Fibroblast of skin of right biceps (primary cell): ENCODE measurements at places on chromosomes 1 and 21.

DNA sequence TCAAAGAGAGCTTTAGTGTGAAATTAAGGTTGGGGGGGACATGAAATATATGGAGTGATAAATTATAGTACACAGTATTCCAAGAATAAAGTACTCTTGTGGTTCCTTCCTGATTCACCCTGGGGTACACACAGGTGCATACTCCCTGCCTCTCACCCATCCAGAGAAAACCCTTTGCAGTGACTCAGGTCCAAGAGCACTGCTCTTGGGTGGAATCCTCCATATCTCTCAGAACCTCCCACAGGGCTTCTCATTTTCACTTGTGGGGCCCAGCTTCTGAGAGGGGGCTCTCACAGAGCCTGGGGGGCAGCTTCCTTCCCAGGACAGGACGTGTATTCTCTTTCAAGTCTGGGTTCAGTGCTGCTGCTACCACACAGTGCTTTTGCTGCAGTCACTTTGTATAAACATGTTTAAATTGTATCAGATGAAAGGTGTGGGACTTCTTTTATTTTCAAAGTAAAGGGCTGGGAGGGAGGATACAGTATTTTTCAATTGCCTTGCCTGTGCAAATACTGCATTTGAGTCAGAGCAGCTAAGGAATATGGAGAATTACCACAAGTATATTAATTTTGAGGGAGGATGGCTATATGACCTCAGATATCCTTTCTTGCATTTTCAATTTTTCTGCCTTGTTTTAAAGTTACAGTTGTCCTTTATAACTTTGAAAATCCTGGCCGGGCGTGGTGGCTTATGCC is 24.9 kb upstream of the BMP8A start:
- DNase-seq = no peak

- DNase-seq = no peak
These were observed 100.0 kb upstream of the SLC25A33 start for GRCh38 chr1:9439074-9439761.

DNA sequence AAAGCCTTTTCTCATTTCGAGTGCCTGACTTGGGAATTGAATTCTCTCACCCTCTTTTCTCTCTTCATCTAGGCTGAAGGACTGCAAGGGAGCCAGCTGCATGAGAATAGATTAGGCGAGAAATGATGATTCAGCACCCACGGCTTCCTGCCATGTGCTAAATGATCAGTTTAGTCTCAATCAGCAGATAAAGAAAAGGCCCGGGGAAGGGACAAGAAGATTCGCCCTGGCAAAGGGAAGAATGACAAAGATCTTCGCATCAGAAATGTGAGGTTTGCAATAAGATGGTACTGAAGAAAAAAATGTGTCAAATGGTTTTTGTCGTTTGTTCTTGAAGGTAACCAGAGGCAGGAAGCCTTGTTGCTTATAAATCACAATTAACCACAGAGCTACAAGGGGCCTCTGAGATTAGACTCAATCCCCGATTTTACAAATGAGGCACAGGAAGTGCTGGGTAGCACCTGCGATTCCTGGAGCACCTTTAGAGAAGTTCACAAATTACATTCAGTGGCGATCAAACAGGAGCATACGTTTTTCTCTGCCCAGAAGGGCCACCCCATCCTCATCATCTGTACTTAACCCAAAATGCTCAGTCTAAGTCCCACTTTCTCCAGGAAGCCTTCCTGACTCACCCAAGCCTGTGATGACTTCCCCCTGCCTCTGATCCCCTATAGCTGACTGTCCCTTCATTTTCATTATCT is 183.4 kb downstream of the ZNF281 start:
- peak; percentile 59 for DNase-seq

DNA sequence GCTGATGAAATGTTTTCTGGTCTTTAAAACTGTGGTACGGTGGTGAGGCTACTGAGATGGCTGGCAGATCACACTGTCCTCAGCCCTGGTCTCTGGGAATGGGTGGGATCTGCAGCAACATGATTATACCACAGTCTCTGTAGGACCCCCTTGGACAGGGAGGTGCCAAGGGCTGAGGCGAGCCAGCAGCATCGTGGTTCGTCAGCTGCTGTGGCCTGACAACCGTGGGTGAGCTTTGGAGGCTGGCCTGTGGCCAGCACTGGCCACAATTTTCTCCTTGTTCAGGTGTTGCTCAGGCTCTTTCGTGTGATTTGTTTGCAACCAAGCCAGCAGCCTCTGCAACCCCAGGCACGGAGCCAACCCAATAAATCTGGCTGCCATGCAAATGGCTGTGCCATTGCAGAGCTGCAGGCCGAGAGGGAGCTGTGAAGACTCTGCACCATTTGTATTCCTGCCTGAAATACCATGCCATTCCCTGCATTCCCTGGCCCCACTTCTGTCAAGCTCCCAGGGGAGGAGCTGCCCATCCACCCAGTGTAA is 70.9 kb downstream of the PCP4 start:
- DNase-seq = no peak

GRCh38 chr1:196144588-196144987 is 463.7 kb downstream of the KCNT2 start:
- no peak for DNase-seq

GRCh38 chr1:178933105-178933561 is 62.3 kb upstream of the ANGPTL1 start:
- no peak for DNase-seq

DNA sequence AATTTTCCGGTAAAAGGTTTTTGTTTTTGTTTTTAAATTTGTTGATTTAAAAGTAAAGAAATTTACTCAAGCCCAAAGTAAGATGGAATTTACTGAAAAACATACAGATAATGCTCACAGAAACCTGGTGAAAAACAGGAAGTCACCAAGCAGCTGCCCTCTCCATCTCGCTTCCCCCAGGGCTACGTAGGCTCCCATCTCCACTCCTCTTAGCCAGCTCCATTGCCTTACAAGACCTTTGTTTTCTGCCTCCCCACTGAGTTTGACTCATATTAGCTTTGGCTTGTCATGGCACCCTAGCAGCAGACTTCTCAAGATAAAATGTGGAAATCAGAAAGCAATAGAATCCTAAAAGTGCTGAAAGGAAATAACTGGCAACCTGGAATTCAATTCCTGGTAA is 57.9 kb downstream of the PHTF1 start:
- no peak for DNase-seq

GRCh38 chr1:85447006-85447943 is 17.7 kb downstream of the DDAH1 start:
- DNase-seq = peak; percentile 38

GRCh38 chr1:188904201-188904600 is 1573.5 kb downstream of the BRINP3 start:
- no peak for DNase-seq

DNA sequence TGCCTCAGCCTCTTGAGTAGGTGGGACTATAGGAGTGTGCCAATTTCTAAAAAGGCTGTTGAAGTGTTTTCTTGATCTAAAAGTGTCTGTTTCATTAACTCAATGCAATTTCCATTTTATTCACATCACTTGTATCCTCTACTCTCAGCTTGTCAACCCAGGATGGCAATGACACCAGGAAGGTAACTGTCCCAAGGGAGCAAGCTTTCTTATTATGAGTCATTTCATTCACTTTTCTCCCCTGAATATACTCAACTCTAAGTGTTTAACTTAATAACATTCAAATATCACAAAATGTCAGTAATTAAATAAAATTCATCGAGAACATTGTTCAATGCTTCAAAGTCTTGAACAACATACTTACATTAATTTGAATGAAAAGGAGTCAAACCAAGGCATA is 22.9 kb upstream of the GFI1 start:
- DNase-seq = no peak

DNA sequence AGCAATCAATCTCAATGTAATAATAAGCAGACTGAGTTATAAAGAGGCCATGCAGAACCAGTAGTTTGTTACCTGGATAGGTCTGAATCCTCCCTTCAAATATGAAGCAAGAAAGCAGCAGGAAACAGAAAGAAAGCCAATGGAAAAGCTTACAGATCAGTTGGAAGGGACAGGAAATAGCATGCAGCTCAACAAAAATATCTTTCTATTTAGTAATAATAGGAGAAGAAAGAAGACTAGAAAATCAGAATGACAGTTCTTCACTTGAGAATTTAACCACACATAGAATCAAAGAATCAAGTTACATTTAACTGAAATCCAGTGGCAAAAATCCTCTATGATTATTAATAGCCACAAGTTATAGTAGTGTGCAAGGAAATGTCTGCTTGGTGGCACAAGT is 194.4 kb downstream of the EIF4G3 start:
- peak; percentile 49 for DNase-seq

- no peak for DNase-seq
These were observed 45.0 kb downstream of the NPHP4 start for GRCh38 chr1:5947071-5947821.

GRCh38 chr1:235996048-235996785 is 68.7 kb downstream of the NID1 start:
- no peak for DNase-seq

- peak; percentile 63 for DNase-seq
These were observed 917 bp downstream of the MEX3A start for GRCh38 chr1:156081180-156081916.

DNA sequence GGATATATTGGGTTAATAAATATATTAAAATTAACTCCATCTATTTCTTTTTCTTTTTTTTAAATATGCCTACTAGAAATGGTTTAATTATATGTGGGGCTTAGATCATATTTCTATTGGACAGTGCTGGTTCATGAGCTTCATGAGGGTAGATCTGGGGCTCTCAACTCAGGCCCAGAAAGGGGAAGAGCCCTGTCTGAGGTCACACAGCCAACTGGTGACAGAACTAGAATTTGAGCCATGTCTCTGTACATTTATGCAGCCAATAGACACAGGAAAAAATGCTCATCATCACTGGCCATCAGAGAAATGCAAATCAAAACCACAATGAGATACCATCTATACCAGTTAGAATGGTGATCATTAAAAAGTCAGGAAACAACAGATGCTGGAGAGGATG is 5.1 kb upstream of the EPHB2 start:
- DNase-seq = no peak

DNA sequence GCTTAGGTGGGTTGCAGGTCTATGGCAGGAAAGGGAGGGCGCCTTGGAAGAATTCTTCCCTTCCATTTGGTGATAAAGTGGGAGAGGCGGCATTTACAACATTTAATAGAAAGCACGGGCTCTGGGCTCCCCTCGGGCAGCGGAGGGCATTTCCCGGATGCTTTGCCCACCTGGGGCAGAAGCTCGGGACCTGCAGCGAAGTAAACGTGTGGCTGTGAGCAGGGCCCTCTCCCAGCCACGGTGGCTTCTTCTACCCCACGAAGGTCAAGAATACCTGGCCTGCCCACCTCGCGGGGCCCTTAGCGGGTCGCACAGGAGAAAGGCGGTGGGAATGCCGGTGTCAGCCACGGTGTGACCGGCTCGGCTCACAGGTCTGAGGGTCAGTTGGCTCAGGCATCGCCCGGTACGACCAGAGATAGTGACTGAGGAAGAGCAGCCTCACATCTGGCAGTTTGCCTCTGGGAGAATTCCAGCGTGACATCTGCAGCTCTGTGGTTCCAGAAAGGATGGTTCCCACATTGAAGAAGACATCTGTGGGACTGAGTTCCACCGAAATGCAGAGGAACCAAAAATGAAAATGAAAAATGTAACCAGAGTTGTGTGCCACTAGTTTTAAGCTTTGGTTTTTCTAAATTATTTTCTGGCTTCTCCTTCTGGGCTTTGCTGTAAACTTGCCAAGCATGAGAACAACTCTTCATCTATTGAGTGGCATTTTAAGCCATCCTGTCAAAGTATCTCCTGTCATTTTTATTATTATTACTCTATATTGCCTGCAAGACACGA is 720 bp upstream of the F3 start:
- peak; percentile 75 for DNase-seq

DNA sequence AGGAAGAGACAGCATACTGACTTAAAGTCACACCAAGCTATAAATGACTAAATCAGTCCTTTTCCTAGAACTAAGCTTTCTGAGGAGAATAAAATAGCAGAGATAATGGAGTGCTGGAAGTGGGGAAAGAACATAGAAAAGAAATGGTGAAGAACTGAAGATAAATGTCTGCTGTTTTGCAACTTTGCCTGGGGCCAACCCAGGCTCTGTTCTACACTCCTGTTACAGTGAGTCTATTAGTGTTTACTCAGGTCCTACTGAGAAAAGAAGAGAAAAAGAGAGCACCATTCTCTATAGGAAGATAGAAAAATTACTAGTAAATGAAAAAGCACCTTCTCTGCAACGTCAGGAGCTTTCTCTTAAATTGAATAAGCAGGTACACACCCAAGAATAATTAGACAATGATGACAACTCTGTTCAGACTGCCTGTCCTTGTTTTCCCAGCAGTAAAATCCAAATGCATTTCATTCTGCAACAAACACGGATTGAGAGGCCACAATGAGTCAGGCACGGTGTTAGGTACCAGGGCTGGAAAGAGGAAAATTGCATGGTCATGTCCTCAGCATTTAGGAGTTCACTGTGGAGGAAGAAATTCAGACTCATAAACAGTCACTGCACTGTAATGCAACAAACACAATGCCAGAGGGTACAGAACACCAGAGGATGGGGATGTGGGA is 139.4 kb upstream of the CAMK1G start:
- no peak for DNase-seq

GRCh38 chr1:216005916-216006315 is 417.3 kb downstream of the USH2A start:
- peak; percentile 56 for DNase-seq

DNA sequence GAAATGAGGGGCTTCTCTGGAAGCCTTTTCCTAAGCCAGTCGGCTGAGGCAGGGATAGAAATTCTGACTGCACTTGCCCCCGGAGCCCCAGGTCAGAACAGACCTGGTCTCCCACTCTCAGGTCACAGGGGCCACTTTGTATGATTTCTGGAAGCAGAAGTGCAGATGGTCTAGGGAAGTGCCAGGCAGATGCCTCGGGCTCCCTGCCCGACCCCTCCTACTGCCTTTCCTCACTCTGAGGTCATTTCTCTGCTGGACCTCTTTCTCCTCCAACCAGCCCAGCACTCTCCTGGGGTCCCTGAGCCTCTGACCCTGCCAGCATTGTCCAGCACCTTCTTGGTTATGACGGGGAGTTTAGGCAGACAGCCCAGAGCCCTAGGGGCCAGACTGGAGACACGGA is 8.7 kb downstream of the RUNX3 start:
- no peak for DNase-seq

GRCh38 chr1:6795661-6796060 is 10.4 kb downstream of the CAMTA1 start:
- peak; percentile 79 for DNase-seq

GRCh38 chr21:14763695-14764064 is 217.6 kb upstream of the SAMSN1 start:
- no peak for DNase-seq

- no peak for DNase-seq
These were observed 49.9 kb upstream of the CAPZB start for GRCh38 chr1:19535214-19535613.

GRCh38 chr1:112399456-112399855 is 3.4 kb downstream of the CTTNBP2NL start:
- no peak for DNase-seq

GRCh38 chr1:94715321-94715720 is 104.8 kb upstream of the SLC44A3 start:
- DNase-seq = no peak
